ENCODE measurements at places on chromosomes 11 and 22. TPM values are rescaled to one million over a fixed set of nuclear protein-coding genes. Genes with fewer than 3 reads are reported as not detected.
A peak's percentile ranks its signal among the peaks of the same experiment; 100 is the strongest.

Gene CNGA4
- total RNA-seq = 0.25 TPM

Gene GGT5
- total RNA-seq = 15.0 TPM

Gene HEPN1
- total RNA-seq = not detected

Gene LIF
- total RNA-seq = 1.8 TPM

Gene PRODH
- 2.2 TPM for total RNA-seq

Gene LTBP3
- total RNA-seq = 26.6 TPM

Gene NFAM1
- 2.2 TPM for total RNA-seq

Gene SLC22A8
- total RNA-seq = not detected

Gene FAM76B
- total RNA-seq = 14.6 TPM

Gene YPEL4
- total RNA-seq = 0.37 TPM

Gene ACRV1
- not detected for total RNA-seq

Gene RAG1
- total RNA-seq = 0.43 TPM

Gene NLRP10
- not detected for total RNA-seq

Gene HOATZ
- total RNA-seq = not detected

Gene GPHA2
- 0.46 TPM for total RNA-seq

Gene NUP98
- 38.5 TPM for total RNA-seq

Gene MRGPRE
- total RNA-seq = not detected

Gene PGA4
- total RNA-seq = 1.5 TPM

DNA sequence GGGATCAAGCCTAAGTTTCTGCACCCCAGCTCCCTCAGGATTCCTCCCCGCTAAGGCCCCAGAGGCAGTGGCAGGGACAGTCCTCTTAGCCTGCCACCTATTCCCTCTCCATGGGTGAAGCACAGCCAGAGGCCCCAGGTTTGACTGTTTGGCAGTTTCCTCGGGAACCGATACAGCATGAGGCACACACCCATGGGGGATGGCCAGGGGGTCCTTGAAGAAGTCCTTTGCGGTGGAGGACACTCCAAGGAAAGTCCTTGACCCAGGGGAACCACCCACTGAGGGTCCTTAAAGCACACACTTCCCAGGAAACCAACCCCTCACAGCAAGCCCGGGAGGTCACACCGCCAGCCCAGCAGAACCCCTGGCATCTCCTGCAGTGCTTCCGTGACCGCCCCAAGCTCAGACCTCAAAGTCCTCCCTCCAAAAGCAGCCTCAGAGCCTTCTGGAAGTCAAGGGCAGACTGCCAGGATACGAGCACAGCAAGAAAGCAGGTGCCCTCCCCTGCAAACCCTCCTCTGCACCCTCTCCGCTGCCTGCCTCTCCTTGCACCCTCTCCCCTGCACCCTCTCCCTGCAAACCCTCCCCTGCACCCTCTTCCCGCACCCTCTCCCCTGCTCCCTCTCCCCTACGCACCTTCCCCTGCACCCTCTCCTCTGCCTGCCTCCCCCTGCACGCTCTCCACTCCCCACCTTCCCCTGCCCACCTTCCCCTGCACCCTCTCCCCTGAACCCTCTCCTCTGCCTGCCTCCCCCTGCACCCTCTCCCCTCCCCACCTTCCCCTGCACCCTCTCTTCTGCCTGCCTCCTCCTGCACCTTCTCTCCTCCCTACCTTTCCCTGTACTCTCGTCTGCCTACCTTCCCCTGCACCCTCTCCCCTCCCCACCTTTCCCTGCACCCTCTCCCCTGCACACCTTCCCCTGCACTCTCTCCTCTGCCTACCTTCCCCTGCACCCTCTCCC is 1.4 kb downstream of the SIGIRR start:
- no peak overlapping the region for H3K27ac ChIP-seq
- H3K4me1 ChIP-seq = peaks cover 14% of the 10 kb centered on the region
- H3K27me3 ChIP-seq = no peaks in the 10 kb centered on the region

GRCh38 chr11:43504316-43504950 is 145.7 kb downstream of the TTC17 start:
- no peak overlapping the region for H3K27ac ChIP-seq
- H3K27me3 ChIP-seq = no peaks in the 10 kb centered on the region
- H3K36me3 ChIP-seq = no peaks in the 10 kb centered on the region
- H3K4me1 ChIP-seq = no peaks in the 10 kb centered on the region
- no peak overlapping the region for H3K4me3 ChIP-seq
- DNase-seq = no peak

DNA sequence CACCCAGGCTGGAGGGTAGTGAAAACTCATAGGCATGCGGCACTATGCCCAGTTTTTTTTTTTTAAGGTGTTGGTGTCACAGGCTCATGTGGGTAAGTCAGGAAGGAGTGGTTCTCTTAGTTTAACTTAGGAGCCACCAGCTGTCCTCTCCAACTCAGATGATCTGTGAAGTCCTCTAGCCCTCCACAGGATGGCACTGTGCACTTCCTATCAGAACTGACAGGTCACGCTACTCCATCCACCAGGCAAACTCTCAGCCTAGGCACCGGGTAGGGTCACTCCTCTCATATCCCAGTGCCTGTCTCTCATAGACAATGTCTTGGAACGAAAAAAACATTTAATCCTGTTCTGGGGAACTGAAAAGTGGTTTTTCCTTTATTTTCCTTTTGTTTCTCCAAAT is 16.5 kb downstream of the NAP1L4 start:
- H3K4me3 ChIP-seq = no peak overlapping the region
- no peak overlapping the region for H3K27ac ChIP-seq
- peaks cover 81% of the 10 kb centered on the region for H3K36me3 ChIP-seq
- H3K27me3 ChIP-seq = no peaks in the 10 kb centered on the region
- H3K4me1 ChIP-seq = no peaks in the 10 kb centered on the region

DNA sequence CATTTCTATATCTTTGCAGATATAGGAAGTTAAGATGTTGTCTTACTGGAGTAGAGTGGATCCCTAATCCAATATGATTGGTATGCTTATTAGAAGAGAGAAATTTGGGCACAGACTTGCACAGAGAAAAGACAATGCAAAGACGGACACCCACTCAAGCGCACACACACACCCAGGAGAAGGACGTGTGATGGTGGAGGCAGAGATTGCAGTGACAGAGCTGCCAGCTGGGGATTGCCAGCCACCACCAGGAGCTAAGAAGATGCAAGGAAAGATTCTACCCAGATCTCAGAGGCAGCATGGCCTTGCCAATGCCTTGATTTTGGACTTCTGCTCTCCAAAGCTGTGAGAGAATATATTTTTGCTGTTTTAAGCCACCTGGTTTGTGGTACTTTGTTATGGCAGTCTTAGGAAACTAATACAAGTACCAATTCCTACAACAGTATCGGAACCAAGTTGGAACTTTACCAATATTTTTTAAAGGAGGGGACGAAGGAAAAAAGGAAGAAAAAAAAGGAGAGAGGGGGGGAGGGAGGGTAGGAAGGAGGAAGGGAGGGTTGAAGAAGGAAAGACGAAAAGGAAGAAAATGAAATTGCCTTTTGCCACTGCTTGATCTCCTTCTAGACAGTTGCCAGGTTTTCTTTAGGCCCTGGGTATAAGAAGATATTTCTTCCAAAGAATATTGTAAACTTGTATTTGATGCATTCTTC is 334.0 kb downstream of the BUD13 start:
- DNase-seq = no peak
- no peak overlapping the region for H3K27ac ChIP-seq
- no peak overlapping the region for H3K4me3 ChIP-seq
- H3K27me3 ChIP-seq = no peaks in the 10 kb centered on the region
- H3K4me1 ChIP-seq = no peaks in the 10 kb centered on the region
- H3K36me3 ChIP-seq = no peaks in the 10 kb centered on the region

DNA sequence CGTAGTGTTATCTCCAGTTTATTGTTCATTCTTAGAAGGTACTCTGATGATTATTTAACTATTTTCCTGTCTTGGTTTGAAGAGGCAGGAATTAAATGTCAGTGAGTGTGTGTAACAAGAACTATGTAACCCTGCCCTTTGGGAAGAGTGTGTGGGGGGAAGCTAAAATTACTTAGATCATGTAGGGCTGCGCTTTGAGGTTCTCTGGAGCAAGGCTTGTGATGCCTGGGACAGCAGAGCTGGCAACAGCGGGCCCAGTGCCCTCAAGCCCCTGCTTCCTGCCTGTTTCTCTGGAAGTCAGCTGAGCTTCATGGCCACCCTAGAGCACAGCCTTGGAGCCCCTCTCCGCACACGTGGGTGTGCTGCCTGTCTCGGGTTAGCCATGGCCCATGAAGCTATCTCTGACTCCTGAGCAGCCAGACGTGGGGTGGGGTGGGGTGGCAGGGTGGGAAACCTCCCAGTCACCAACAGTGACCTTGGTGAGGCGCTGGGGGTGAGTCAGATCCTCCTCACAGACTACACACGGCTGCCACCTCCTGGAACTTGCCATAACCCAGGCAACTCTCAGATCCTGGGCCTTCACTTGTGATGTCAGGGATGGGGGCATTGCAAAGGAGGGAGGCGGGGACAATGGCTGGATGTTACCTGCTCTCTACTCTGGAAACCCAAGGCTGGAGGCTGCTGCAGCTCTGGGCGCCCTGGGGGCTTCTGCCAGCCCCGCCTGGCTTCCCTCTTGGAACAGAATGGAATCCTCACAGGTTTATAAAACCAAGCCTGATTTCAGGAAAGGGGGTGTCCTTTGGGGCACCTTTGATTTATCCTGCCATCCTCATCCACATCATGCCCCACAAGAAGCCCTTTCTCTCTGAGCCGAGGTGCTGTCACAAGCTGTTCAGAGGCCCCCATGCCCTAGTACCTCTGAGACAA is 88.6 kb downstream of the SNX19 start:
- H3K4me1 ChIP-seq = no peaks in the 10 kb centered on the region
- no peak overlapping the region for H3K27ac ChIP-seq
- H3K4me3 ChIP-seq = no peak overlapping the region
- no peaks in the 10 kb centered on the region for H3K27me3 ChIP-seq
- no peak for DNase-seq

GRCh38 chr11:64192434-64192833 is 6.5 kb downstream of the STIP1 start:
- H3K27ac ChIP-seq = no peak overlapping the region
- no peak for DNase-seq
- no peak overlapping the region for H3K4me3 ChIP-seq

- H3K4me3 ChIP-seq = no peak overlapping the region
- no peak overlapping the region for H3K27ac ChIP-seq
- no peaks in the 10 kb centered on the region for H3K27me3 ChIP-seq
Observed at GRCh38 chr22:19848298-19849224, 6.1 kb downstream of the GNB1L start.

- DNase-seq = no peak
- no peaks in the 10 kb centered on the region for H3K36me3 ChIP-seq
- H3K27me3 ChIP-seq = no peaks in the 10 kb centered on the region
- H3K4me1 ChIP-seq = no peaks in the 10 kb centered on the region
Observed at GRCh38 chr11:71525938-71526495, 1.1 kb upstream of the KRTAP5-7 start.

DNA sequence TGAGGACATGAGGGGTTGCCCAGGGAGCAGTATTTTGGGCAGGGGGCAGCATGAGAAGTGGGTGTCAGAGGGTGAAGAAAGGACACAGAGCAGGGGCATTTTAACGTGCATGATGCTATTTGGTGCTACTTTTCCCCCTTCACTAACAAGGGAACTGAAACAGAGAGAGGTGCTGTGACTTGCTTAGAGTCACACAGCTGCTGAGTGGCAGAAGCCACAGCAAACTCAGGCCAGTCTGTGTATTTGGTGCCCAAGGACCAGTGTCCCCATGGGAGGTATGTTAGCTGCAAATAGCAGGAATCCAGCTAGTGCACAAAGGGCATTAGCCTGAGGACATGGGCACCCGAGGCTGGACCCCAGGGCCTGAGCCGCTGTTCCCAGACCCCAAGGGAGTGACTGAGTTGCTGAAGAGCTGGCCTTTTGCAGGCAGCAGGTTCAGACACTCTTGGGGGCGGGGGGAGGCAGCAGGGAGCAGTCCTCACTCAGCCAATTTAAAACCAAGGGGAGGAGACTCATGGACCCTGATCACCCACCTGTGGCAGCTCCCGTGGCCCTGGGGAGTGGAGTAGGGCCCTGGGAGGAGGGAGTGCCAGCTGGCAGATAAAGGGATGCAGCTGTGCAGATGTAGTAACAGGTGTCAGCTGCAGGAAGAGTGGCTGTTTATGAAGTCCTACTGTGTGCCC is 14.6 kb downstream of the PARVG start:
- no peaks in the 10 kb centered on the region for H3K27me3 ChIP-seq
- no peak for DNase-seq
- H3K4me1 ChIP-seq = no peaks in the 10 kb centered on the region
- no peak overlapping the region for H3K4me3 ChIP-seq
- no peak overlapping the region for H3K27ac ChIP-seq
- no peaks in the 10 kb centered on the region for H3K36me3 ChIP-seq

- H3K4me3 ChIP-seq = no peak overlapping the region
- H3K36me3 ChIP-seq = no peaks in the 10 kb centered on the region
- no peak overlapping the region for H3K27ac ChIP-seq
- DNase-seq = peak; percentile 31
Observed at GRCh38 chr22:35479985-35480550, 60.6 kb upstream of the RASD2 start.

- no peak overlapping the region for H3K4me3 ChIP-seq
- no peaks in the 10 kb centered on the region for H3K36me3 ChIP-seq
- no peak for DNase-seq
- no peak overlapping the region for H3K27ac ChIP-seq
- no peaks in the 10 kb centered on the region for H3K4me1 ChIP-seq
Observed at GRCh38 chr11:125553357-125553756, 15.9 kb upstream of the EI24 start.

- no peak overlapping the region for H3K27ac ChIP-seq
- no peaks in the 10 kb centered on the region for H3K4me1 ChIP-seq
- DNase-seq = no peak
- H3K27me3 ChIP-seq = no peaks in the 10 kb centered on the region
Observed at GRCh38 chr11:10257478-10257877, 36.5 kb downstream of the SBF2 start.

DNA sequence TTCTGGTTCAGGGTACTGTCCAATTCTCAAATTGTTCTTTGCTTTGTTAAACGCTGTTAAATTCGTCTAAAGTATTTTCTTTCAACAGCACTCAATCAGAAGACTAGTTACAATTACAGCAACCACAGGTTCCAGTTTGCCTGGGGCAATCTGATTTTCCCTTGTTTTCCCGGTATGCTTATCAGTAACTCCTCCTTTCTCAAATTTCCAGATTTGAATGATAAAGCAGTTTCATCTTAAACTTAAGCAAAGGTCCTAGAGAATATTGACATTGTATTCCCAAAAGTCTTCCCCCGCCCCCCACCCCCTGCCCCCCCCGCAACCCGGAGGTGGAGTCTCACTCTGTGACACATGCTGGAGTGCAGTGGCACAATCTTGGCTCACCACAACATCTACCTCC is 10.5 kb upstream of the USP28 start:
- DNase-seq = no peak
- H3K27ac ChIP-seq = no peak overlapping the region
- no peaks in the 10 kb centered on the region for H3K4me1 ChIP-seq
- H3K36me3 ChIP-seq = no peaks in the 10 kb centered on the region
- no peak overlapping the region for H3K4me3 ChIP-seq

DNA sequence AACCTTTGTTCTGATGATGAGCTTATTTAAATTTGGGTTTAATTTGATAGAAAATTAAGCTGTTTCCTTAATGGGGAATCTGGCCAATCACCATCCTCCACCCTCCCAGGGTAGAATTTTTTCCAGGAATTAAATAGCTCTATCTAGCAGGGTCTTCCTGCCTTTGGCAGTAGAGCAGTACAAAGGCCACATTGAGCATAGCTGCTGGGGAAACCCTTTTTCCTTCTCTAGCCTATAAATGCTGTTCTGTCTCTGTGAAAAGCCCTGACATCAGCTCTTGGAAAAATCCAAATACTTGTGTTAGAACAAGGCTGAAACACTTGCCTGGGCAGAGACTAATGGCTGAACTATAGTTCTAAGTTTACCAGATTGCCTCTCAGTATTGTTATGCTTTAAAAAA is 55.1 kb downstream of the ARHGEF12 start:
- H3K27ac ChIP-seq = peak overlapping the region; percentile 25
- H3K27me3 ChIP-seq = no peaks in the 10 kb centered on the region
- no peaks in the 10 kb centered on the region for H3K36me3 ChIP-seq
- no peaks in the 10 kb centered on the region for H3K4me1 ChIP-seq

Data from right lobe of liver (tissue), 6 donors.